ENCODE measurements at places on chromosomes 1 and 21.
A peak's percentile ranks its signal among the peaks of the same experiment; 100 is the strongest.

DNA sequence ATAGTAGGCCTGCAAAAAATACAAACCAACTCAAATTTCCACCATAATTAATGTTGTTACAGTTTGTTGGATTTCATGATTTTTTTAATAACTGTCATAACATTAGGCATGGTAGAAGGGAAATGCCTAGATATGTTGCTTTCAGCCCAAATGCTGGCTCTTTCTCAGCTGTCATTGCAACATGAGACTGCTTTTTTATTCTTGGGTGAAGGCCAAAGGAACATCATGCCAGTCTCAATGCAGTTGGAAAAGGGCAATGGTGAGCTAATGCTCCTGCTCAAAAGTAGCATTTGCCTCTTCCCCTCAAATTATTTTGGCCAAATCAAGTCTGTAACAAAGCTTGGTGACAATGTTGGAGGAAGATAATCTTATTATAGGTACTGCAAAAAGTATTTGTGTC, 877.7 kb upstream of the PRMT6 start:
- DNase-seq, result no peak

- no peak for DNase-seq
Measured at GRCh38 chr1:182777386-182777785, 12.2 kb upstream of the NPL start.

DNA sequence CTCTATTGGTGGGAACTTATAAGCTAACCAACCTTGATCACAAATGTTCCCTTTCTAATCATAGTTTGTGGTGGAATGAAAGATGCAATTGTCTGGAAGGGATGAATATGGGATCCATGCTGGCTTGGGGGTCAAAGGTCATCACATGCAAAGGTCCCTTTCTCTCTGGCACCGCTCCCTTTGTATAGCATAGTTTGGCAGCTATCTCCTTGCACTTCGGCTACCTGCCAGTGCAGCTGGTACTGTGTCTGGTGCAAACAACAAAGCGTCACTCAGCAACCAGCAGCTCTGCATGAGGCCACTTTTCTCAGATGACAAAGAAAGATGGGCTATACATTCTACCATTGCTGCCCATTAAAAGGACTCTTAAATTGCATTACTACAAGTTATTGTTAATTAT, 188.2 kb upstream of the NFIA start:
- DNase-seq, result no peak

GRCh38 chr1:172138634-172139033, 281.9 kb upstream of the C1orf105 start:
- no peak for DNase-seq

DNA sequence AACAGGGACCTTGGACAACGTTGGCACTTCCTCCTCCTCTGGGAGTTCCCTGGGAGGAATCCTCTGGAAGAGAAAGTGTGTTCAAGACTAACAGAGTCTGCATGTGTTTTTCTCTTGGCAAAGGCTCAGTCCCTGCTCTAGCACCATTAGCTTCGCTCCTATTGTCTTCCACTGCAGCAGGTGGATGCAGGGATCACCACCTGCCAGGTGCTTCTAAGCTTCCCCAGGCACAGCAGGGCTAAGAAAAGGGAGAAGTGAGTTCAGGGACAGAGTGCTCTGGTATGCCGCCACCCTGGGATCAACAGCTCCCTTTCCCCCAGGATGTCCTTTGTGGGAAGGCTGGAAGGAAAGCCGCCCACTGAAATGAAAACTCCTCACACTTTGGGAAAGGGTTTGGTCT, 43.9 kb upstream of the IL20 start:
- DNase-seq, result no peak

DNA sequence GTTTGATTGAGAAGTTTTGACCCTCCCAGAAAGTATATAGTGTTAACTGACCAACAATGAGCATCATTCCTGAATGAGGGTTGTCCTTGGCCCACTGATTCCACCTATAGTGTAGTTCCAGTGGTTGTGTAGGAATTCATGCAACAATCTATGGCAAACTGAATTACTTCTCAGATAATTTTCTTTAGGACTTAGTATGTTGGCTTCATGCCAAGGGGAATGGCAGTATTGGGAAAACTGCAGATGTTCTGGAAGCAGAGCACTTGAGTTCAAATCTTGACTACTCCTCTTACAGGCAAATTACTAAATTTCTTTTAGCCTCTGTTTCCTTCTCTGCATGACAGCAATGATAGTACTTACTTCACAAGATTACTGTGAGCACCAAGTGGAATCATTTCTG, 65.8 kb downstream of the LRIG2 start:
- no peak for DNase-seq

GRCh38 chr1:218080863-218081262, 204.2 kb upstream of the RRP15 start:
- DNase-seq, result no peak

DNA sequence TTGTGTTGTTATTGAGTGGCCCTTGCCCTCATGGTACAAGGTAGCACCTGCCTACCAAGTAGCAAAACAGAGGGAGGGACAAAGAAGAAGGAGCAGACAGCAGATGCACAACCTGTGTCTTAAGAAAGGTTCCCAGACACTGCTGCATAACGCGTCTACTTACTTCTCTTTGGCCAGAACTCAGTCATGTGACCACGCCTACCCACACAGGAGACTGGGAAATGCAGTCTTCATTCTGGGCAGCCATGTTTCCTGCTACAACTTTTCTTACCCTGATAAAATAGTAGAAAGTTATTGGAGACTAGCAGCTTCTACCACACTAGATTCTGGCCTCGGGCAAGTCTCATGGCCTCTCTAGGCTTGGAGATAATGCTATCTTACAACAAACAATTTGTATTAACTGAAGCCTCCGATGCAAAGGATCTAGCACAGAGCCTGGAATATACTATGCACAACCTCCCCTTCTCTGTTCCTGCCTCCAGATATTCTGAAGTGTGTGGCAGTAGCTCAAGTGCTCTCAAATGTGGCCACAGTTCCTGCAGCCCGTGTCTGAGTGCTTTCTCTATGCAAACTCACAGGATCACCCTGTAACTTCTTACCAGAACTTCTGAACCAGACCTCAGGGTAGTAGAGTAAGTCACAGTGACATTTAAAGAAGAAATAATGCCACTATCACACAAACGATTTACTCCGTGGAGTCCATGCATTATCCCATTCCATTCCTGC, 34.1 kb upstream of the BTG2 start:
- DNase-seq, result peak; percentile 70

DNA sequence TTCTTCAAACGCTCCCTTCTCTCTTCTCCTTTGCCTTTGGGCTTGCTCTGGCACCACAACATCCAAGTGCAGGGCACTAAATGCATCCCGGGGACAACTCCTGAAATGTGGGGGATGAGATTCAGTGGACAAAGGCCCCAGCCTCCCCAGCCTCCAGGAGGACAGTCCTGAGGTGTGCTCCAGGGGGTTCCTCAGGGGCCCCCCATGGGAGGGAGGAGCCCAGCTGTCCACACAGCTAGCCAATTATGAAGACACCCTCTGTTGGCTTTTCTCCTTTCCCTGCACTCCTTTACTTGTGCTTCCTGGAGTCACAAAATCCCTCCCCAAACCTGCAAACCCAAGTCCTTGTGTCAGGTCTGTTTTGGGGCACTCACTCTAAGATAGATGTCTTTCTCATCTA, 735.4 kb downstream of the PTPRU start:
- DNase-seq, result no peak

DNA sequence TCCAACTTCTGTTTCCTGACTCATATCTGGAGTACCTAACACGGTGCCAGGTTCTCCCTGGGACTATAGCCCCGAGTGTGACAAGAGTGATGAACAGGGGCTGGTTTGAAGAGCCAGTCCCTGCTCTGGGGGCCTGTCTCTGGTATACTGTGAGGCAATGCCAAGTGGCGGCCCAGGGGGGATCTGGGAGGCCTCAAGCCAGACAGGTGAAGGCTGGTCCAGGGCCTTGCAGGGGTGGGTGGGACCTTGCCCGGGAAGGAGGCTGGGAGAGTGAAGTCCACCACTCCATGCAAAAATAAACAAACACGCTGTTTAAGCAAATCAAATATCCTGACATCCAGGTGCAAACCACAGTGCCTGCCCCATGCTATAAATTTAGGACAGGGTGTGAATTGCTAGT, 6.8 kb upstream of the PLXNA2 start:
- no peak for DNase-seq

DNA sequence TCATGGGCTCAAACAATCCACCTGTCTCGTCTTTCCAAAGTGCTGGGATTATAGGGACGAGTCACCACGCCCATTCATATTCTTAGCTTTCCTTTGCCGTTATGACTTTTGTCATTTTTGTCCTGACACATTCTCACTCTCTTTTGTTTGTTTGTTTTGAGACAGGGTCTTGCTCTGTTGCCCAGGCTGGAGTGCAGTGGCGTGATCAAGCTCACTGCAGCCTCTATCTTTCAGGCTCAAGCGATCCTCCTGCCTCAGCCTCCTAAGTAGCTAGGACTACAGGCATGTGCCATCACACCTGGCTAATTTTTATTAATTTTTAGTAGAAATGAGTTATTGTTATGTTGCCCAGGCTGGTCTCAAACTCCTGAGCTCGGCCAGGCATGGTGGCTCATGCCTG, 11.8 kb upstream of the MED18 start:
- DNase-seq, result no peak

GRCh38 chr1:174982971-174983689, 16.6 kb upstream of the CACYBP start:
- DNase-seq, result no peak

DNA sequence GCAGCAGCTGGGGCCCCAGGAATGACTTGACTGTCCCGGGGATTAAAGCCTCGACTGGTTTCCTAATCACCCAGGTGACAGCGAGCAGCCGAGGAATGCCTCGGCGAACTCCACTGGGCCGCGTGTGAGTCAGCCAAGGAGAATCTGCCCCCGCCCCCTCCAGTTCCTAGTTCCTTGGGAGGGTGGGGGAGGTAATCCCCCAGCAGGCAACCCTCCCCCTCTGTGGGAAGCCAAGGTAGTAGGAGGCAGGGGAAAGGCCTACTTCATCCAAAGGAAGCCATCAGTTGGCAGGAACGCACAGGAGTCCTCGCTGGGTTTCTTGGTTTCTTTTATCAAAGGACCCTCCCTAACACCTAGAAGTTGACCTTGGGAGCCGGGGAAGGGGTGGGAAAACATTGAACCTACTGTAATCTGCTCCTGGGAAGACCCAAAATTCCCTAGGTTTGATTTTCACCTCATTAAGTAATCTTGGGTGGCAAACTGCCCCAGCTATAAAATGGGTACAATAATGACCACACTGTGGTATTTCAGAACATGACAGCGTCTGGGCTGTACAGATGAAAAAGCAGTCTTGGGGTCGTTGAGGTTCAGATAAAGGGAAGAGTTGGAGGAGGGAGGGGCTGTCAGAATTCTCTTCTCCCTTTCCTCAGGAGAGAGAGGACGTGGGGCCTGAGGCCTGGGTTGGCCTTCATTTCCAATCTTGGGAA, 1.4 kb downstream of the TENT5B start:
- no peak for DNase-seq

DNA sequence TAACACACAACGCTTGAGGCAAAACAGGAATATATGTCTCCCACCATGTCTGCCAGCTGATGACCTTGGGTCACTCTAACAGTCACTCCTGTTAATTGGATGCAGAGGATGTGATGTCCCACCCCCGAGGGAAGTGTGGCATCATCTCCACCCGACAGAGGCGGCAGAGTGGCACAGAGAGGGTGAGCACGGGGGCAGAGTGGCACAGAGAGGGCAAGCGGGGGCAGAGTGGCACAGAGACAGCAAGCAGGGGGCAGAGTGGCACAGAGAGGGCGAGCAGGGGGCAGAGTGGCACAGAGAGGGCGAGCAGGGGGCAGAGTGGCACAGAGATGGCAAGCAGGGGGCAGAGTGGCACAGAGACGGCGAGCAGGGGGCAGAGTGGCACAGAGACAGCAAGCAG, 44.3 kb downstream of the DISP3 start:
- no peak for DNase-seq

Data from activated CD4-positive, alpha-beta T cell treated with anti-CD3 and anti-CD28 coated beads, Interleukin-2, amount 50 U/mL, for 4 hours (primary cell).